ENCODE measurements at places on chromosomes 7 and 10. TPM values are rescaled to one million over a fixed set of nuclear protein-coding genes. Genes with fewer than 3 reads are reported as not detected.

DNA sequence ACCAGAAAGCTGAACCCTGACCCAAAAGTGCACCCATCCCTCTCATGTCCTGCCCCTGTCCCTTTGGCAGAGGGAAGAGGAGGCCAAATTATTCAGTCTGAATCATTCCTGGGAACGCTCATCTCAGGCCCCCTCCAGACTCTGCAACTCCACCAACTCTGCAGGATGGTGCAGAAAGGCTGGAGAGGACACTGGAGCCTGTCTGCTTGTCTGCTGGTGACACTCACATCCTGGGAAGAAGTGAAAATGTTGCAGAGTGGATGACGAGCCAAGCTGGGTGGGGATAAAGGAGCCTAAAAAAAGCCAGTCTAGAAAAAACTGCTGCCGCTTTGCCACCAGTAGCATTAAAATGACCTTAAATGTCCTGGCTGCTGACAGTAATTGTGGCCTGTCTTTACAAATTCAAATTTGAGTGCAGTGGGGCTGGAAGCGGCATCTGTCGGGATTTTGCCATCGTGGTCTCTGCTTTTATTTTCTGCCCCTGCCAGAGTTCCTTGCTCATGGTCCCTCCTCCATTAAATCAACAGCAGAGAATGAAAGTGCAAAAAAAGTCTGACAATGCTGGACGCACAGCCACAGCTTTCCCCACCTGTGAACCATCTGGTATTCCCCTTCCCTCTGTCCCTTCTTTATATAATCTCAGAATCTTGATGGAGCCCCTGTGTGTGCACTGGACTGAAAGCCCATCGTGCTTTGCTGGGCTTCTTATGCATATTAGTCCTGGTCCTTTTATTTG, 63.9 kb downstream of the STK17A start:
- DNase-seq, result peak; percentile 57

The A1CF gene
- not detected for polyA plus RNA-seq

DNA sequence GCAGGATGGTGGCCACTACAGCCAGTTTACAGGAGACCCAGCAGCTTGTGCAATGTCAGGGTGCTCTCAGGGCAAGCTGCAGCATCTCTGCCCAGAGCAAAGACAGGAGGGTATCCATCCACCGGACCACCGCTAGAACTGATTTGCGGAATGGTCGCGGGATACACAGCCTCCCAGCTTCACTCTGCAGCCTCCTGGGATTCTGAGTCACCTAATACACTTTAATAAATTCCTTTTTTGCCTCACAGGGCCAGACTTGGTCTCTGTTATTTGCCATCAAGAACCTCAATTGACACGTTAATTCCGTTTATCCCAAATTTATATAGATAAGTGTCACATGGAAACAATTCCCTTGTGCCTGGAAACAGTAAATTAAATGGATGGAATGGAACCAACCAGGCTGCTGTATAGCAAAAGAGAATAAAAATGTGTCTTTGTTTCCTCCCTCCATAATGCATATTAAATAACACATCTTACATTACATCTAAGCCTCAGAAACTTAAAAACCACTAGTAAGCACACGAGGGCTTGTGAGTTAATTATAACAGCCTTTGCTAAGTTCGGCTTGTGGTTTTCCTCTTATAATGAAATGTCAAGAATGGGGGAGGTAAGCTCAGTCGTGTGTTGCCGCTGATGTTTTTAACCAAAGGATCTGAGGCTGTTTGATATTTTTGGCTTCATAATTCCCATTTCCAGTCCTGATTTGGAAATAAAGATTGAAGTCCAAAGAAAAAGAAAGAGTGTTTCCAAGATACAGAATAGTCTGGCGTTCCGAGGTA, 52.1 kb downstream of the ADRB1 start:
- peak; percentile 56 for DNase-seq

The MLXIPL gene
- 0.32 TPM for polyA plus RNA-seq

The GRM3 gene
- not detected for polyA plus RNA-seq

The BHLHA15 gene
- 0.10 TPM for polyA plus RNA-seq

DNA sequence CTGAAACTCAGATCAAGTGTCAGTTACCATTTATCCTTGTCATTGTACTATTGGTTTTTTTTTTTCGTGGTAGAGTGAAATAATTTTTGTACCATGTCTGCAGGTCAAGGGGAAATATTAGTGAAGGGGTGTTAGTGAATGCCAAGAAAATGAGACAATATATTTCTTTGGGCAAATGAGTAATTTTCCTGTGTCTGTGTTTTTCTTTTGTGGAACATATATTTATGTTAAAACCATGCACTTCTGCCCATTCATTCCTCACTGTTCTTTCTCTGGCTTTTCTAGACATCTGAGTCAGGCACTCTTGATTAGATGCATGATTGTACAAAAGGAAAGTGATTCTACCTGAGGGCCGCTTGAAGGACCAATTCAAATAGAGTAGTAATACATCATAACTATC, 161.6 kb downstream of the BICC1 start:
- DNase-seq, result no peak

The BMPER gene
- 20.0 TPM for polyA plus RNA-seq

The BTBD16 gene
- polyA plus RNA-seq, result not detected

The NKX2-3 gene
- polyA plus RNA-seq, result not detected

DNA sequence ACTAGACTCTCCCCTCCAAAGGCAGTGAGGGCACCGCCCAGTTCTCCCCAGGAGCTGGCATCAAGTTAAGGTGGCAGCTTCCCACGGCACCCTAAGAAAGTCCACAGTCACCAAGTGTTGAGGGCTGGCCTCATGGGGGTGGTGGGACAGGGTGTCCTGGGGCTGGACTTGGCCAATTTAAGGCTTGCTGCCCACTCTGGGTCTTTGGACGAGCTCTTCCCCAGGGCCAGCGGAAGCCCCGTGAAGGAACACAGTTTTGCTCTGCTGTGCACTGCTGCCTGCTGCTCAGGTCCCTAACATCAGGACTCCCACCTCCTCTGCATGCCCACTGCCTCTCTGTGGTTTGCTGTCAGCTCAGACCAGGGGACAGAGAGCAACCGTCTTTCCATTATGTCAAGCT, 57.3 kb upstream of the TMEM72 start:
- no peak for DNase-seq

The TCF7L2 gene
- polyA plus RNA-seq, result 10.2 TPM

DNA sequence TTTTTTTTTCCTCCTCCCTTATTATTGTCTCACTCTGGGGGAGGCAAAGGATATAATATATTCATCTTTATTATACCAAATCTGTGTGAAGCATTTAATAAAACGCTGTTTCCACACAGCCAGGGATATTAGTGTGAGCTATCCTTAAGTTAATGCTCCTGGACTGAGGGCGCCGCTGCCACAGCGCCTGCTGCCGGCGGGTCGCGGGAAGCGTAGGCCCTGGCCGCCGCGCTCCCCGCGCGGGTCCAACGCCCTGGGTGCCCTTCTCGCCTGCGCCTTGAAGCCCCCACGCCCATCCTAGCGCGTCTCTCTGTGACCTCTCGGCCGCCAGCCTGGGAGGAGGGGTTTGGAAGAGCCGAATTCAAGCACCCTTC, 9.5 kb upstream of the LBX1 start:
- no peak for DNase-seq
